ENCODE measurements at places on chromosomes 7 and 10.

- DNase-seq = no peak
Observed at GRCh38 chr10:96756111-96756903, 36.0 kb upstream of the PIK3AP1 start.

DNA sequence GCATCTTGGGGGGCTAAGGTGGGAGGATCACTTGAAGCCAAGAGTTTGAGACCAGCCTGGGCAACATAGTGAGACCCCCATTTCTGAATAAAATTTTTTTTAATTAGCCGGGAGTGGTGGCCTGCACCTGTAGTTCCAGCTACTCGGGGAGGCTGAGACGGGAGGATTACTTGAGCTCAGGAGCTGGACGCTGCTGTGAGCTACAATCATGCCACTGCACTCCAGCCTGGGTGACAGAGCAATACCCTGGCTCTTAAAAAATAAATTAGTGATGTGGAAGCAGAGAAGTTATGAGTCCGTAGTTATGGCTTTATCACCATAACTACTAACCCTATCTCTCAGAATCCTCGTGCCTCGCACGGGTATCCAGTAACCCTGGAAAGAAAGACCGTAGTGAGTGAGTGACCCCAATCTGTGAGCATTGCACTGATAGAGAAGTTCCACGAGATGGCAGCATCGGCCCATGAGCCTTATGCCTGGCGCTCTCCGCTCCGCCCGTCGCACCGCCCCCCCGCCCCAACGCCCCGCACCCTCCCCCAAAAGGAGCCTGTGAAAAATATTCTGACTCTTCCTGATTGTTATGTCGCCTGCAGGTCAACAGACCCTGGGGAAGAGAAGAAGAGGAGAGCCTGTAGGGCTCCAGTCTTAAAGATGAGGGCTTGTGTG lies 4.9 kb upstream of the SLC29A3 start:
- DNase-seq = peak; percentile 50

GRCh38 chr7:67549126-67549525 lies 552.5 kb downstream of the TYW1 start:
- DNase-seq = no peak

DNA sequence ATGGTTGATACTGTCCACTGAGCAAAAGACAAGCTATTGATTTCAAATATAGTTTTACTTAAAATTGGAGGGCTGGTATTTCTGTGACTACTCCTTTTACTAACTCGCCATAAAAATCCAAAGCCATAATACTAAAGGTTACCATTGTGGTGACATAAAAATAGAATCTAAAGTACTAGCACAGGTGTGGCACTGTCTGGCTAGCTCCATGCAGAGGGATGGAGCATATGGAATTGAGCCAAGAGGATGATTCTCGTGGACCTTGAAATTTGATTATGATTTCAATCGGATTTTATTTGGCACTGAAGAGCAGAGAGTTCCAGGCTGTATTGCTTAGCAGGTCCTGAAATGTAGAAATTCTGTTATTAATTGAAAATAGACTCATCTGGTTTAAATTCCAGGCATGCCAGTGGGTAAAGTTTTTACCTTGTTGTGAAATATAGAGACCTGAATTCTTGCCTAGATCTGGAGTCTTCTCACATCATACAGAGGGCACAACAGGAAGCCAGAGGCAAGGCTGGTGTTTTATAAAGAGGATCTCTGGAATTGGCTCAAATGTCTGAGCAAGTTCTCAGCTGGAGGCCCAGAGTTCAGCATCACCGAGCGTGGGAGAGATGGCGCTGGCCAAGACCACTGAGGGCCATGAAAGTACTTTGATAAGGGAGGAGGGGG lies 29.9 kb upstream of the DLD start:
- peak; percentile 9 for DNase-seq
